ENCODE measurements at places on chromosomes 5 and 9.

DNA sequence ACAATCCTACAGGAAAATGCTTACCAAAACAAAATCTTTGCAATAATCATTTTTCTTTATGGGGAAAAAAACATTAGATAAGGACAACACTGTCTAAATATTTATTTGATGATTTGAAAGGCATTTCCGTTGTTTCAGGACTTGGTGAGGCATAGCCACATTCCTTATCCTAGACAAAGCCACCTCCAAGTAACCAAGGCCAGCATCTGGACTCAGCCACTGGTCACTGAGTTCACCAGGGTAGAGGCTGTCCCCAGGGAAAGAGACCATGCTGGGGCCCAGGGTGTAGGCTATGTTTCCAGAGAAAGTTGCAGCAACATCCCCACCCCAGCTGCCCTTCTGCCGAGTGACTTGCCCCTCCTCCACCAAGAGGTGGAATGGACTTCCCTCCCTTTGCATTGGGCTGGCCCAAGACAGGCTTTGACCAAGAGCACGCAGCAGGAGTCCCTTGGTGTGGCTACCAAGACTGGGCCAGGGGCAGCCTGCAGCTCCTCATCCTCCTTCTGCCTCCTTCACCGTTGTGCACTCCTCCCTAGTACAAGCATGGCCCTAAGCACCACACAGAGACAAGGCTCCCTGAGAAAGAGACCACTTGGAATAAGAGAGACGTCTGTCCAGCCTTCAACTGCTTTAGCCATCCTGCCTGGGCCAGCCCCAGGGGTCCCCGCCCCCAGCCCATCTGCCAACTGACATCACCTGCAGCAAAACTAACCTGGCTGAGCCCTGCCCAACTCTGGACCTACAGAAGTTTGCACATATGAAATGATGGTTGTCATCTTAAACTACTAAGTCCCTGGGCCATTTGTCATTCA is 68.1 kb upstream of the SPIN1 start:
- DNase-seq, result no peak

DNA sequence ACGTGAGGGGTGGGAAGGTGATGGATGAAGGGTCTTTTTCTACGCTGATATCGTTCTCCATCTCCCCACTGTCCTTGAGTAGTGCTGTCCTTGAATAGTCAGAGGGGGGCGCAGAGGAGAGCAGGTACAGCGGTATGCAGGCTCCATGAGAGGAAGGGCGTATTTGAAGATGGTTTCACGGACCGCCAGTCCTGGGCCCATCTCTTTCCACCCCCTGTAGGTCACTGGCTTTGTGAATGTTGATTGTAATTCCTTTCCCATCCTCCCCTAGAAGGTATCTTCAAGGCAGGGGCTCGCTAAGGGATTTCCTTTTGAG is 40.8 kb upstream of the DAB2IP start:
- DNase-seq, result no peak

- DNase-seq, result no peak
Measured at GRCh38 chr9:131125038-131125287, 423 bp upstream of the NUP214 start.

- DNase-seq, result no peak
Measured at GRCh38 chr5:136201870-136202269, 8.9 kb upstream of the SMIM32 start.

GRCh38 chr5:128613128-128613527 is 75.1 kb upstream of the FBN2 start:
- DNase-seq, result no peak

GRCh38 chr5:112612663-112613062 is 125.0 kb upstream of the APC start:
- DNase-seq, result no peak

DNA sequence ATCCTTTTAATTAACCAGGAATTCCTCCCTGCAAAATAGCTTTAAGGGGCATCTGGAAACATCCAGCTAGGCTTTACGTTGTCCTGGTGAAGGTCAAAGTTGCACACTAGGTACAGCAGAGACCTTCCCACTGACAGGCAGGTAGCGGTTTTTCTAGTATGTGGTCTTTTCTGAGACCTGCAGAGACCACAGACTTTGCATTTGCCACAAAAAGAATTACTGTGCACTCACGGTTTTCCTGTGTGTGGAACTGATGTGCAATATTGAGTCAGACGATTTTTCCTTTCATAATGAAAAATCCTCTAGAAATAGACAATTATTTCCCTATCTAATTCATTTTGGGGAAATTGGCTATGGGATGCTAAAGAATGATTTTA is 417.0 kb upstream of the ADAMTSL1 start:
- no peak for DNase-seq
